ENCODE measurements at places on chromosomes 13 and 19. TPM values are rescaled to one million over a fixed set of nuclear protein-coding genes. Genes with fewer than 3 reads are reported as not detected.
A peak's percentile ranks its signal among the peaks of the same experiment; 100 is the strongest.

DNA sequence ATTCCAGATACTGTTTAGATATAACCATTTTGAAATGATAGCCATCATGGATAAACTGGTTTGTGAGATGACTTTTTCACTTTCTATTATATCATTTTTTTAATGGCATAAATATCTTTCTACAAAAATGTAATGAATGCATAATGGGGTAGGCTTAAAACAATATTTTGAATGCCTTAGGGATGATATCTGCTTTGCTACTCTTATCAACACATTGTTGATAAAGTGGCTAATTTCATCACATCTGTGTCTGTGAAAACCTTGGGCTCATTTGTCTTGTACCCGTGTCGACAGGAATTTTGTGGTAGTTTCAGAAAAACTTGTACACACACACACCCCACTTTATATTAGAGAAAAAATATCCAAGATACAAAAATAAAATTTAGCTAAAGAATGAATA, 44.1 kb downstream of the SLITRK6 start:
- DNase-seq: no peak

- DNase-seq: no peak
These were observed 567 bp downstream of the ALKBH6 start for GRCh38 chr19:36013280-36014011.

DNA sequence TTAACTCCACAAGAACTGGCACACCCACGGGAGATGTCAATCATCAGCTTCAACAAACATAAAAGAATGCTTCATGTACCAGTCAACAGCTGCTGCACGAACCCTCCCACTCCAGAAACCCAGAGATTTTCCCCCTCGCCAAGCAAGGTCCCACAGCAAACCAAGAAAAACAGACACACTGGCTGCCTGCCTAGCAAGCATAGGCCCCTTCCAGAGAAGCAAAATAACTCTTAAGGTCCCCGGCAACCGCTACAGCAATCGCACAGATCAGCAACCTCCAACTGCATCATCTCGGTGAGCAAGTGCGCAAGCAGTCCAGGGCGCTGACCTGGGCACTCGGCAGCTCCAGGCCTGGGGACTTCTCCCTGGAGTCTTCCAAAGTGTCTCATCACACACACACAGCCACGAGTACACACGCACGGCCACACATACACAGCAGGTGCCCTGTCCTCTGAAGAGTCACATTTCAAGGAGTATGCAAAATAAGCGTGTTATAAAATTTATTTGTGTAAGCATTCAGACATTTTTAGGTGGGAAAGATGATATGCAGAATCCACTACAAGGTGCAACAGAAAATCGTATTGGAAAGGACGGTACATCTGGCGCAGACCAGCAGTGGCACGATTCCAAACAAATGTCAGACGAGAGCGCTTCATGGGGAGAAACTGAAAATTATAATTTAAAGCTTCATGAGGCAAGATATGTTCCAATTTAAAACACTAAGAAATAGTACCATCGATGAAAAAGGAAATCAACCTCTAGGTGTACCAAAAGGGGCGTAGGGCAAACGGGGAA, 125.0 kb downstream of the STK24 start:
- peak; percentile 69 for DNase-seq

DNA sequence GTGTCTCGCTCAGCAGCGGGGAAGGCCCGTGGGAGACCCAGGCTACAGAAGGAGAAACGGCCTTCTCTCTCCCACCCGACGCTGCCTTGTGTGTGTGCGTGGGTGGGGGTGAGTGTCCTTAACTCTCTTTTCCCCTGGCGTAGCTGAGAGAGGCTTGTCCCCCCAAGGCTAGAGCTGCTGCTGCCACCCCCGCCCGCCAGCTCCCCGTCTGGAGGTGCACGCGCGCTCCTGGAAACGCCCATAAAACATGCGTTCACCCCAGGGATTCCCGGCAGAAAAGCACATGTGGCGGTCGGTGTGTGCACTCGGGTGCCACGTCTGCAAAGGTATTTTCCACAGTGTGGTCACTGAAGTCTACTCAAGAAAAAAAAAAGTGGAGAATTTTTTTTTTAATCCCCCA, 36.1 kb downstream of the GADD45B start:
- no peak for DNase-seq

GRCh38 chr19:30227661-30228112, 144.5 kb upstream of the ZNF536 start:
- DNase-seq: peak; percentile 65

- no peak for DNase-seq
These were observed 33.2 kb downstream of the CHST8 start for GRCh38 chr19:33654840-33655508.

GRCh38 chr13:90201202-90201601, 1146.3 kb upstream of the MIR17HG start:
- DNase-seq: no peak

DNA sequence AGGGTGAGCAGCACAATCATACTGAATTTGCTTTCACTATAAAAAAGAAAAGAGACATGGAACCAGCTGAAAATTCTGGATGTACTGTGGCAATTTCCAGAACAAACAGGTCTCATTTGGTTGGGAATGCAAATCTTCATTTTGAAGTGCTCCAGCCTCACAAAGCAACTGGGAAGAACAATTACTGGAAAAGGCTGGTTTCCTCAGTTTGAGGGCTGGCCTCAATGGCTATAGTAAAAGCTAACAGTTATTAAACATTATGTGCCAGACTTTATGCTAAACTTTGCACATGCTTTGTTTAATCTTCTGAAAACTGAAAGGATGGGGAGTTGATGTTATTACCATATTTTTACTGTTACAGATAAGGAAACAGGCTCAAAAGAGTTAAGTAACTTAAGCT, 3.0 kb downstream of the OBI1 start:
- no peak for DNase-seq

Gene SYNE4
- 0.27 TPM for total RNA-seq
